ENCODE measurements at places on chromosomes 1 and 21.
A peak's percentile ranks its signal among the peaks of the same experiment; 100 is the strongest.

DNA sequence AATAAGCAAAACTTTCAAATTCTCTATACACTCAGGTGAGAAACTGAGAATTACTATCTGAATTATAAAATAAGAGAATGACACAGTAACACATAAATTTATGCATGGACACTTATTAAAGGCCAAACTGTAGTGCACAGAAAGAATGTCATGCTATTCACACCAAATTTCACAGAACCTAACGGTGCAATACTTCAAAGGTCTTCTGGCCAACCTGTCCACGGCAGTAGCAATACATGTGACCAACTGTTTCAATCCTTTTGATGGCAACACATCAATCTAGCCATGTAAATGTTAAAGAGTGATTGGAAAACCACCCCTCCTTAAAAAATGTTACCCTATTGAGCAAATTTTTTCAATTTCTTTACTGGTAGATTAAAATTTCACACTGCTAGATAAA lies 10.4 kb downstream of the GATAD2B start:
- DNase-seq, result no peak

DNA sequence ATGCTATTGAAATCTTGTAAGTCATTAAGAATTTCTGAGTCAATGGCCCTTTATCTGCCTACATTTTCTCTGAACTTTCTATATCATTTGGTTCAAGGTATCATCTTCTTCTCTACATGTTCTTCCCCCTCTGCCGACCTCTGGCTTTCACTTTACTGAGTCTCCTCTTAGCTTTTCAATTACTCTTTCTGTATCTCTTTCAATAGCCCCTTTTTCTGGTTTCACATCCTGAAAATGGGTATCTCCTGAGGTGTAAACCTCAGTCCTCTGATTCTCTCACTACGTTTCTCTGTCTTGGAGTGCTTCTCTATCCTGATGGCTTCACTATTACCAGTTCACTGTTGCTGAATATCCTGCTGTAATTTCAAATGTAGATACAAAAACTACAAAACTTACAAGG lies 98.9 kb downstream of the LYST start:
- DNase-seq, result no peak

DNA sequence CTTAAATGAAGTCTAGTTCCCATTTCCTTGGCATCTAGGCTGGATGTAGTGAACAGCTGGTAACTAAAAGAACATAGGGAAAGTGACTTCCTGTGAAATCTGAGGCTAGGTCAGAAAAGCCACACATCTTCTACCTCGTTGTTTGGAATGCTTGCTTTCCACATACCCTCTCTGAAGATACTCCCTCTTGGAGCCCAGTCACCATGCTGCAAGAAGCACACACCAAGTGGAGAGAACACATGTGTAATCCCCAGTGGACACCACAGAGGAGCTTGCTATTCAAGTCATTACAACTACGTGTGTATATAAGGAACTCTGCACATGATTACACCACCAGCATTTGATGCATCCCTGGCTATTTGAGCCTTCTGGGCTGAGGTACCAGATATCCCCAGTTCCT lies 125.9 kb downstream of the RGS21 start:
- no peak for DNase-seq

GRCh38 chr1:161076410-161076809 lies 6.7 kb upstream of the ARHGAP30 start:
- DNase-seq, result no peak

GRCh38 chr1:167926486-167926997 lies 9.9 kb upstream of the DCAF6 start:
- no peak for DNase-seq

- DNase-seq, result peak; percentile 56
Measured at GRCh38 chr1:65254320-65255034, 54.9 kb upstream of the DNAJC6 start.

DNA sequence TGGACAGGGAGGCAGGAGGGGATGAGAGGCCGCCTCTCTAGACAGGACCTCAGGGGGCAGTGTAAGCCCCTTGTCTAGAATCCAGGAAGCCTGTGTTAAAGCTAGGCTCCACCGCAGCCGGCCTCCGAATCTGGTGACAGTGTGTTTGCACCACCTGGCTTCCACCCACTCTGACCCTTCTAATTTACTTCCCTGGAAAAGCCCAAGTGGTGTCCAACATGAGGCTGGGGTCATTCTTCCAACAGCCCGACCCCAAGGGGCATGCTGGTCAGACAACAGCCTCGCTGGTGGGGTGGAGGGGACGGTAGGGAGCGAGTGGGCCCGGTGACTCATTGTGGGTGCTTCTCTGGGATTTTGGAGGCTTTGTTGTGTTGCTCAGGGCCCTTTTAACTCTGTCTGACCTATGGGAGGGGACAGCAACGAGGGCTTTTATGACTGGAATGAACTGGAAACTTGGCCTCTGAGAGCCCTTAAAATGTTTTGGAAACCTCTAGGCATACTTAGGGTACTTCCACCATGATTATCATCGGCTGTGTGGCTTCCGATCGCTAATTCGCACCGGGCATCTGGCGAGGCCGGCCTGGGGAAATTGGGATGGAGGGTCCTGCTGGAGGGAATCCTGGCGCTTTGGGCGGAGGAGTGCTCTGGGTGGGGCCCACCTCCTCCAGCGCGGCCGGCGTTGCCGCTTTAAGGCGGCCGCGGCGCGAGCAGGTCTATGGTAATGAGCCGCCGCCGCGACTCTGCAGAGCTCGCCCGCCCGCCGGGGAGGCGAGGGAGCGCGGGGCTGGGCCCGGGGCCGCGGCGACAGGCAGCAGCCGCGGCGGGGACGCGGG lies at the start of gene CELSR2:
CELSR2 (plus strand) TSS at position 743 of the 833 bp plus-strand sequence. CDS start 541 bp downstream, outside the sequence.
- peak; percentile 42 for DNase-seq

- no peak for DNase-seq
Measured at GRCh38 chr1:174839211-174839610, 160.5 kb upstream of the CACYBP start.

GRCh38 chr1:40723196-40723955 lies 31.9 kb downstream of the NFYC start:
- no peak for DNase-seq

DNA sequence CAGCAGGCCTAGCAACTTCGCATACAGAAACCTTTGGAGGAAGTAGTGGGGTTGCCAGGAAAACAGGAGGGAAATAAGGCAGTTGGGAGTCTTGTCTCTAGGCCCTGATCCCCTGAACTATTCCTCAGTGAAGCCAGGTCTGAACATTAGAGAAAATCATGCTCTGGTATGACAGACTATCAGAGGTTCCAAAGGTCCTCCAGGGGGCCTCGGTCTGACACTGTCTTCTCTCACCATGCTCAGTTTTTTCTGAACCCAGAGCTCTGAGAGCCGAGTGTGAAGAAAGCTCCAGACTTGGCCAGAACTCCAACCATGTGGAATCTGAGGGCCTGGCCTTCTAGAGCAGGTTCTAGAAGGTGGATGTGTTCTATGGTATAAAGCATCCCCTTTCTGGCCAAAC lies 4.0 kb downstream of the TOMM40L start:
- no peak for DNase-seq

GRCh38 chr1:117561551-117561950 lies 44.3 kb upstream of the TENT5C start:
- DNase-seq, result no peak

DNA sequence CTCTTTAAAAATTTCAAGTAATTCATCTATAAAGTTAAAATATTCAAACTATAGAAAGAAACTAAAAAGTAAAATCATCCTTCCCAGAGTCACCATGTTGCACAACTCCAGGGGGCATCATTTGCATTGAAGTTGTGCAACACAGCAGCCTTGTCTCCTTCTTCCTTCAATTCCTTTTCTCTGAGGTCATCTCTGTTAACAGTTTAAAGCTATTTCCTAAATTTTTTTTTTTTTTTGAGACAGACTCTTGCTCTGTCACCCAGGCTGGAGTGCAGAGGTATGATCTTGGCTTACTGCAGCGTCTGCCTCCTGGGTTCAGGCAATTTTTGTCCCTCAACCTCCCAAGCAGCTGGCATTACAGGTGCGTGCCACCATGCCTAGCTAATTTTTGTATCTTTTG lies 7.1 kb downstream of the RHBG start:
- DNase-seq, result peak; percentile 49

DNA sequence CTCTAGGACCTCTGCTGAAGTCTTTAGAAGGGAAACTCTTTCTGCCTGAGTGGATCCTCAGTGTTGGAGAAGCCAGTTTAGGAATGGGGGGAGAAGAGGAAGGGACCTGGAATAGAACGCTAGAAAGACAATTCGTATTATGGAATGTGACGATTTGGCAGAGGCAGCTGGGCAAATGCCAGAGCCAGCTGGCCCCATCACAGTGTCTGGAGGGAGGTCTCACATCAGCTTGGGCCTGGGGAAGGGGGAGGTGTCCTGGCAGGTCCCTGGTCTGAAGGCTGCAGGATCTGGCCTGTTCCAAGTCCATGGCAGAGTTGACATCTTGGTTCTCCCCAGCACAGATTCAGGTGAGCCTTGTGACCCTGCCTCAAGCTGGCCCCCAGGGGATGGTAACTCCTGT lies 11.3 kb downstream of the TMCC2 start:
- DNase-seq, result no peak

- DNase-seq, result no peak
Measured at GRCh38 chr1:121517586-121518230, 332.9 kb downstream of the SRGAP2C start.

DNA sequence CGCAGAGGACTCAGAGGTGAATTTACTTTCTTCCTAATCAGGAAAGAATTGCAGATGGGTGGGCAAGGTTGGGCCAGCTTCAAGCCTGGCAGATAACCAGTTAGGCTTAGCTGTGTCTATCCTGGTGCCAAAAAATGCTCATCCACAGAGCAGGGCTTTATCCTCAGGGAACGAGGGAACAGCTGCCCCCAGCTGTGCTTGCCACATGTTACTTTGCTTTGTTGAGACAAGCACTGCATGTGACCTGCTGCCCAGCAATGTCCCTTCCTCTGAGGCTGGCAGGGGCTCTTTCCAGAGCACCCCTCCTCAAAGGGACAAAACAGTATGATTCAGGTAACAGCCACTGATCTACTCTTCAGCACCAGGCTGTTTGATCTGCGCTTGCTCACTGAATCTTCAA lies 505.1 kb upstream of the USP24 start:
- peak; percentile 78 for DNase-seq

GRCh38 chr1:54982739-54983138 lies 2.3 kb downstream of the TMEM61 start:
- no peak for DNase-seq

- DNase-seq, result no peak
Measured at GRCh38 chr21:14886001-14886400, 178.8 kb downstream of the NRIP1 start.

GRCh38 chr1:156813750-156814570 lies 2.7 kb downstream of the SH2D2A start:
- peak; percentile 43 for DNase-seq

DNA sequence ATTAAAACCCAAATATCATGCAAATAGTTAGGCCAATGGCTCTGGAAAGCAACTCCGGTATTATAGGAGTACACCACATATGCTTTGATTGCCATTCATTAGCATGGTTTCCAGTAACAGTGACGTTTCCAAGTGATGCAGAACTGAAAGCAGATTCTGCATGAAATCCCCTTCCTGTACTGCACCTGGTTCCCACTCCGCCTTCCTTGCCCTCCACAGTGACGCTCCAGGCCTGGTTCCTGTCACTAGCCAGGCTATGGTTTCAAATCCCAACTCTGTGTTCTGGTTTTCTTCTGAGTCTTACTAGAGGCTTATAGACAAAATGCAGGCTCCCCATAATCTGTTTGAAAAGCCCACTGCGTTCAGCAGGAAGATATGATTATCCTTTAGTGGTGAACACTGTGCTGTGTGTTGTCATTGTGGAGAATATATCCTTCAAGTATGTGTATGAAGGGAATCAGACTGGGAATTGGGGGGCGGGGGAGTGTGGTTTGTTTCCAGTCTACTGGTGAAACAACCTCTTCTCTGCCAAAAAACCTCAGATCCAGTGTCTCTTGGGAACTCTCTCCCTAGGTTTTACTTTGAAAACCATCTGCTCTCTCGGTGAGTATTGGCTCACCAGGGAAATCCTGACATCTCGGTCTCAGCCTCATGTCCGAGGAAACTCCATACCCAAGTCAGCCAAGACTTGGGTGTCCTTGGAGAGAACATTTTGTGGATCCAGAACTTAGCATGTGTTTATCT lies 78.7 kb downstream of the TYW3 start:
- peak; percentile 45 for DNase-seq

GRCh38 chr1:212152869-212153268 lies 117.3 kb downstream of the DTL start:
- DNase-seq, result no peak

GRCh38 chr1:2526824-2527555 lies 594 bp upstream of the PANK4 start:
- peak; percentile 31 for DNase-seq

DNA sequence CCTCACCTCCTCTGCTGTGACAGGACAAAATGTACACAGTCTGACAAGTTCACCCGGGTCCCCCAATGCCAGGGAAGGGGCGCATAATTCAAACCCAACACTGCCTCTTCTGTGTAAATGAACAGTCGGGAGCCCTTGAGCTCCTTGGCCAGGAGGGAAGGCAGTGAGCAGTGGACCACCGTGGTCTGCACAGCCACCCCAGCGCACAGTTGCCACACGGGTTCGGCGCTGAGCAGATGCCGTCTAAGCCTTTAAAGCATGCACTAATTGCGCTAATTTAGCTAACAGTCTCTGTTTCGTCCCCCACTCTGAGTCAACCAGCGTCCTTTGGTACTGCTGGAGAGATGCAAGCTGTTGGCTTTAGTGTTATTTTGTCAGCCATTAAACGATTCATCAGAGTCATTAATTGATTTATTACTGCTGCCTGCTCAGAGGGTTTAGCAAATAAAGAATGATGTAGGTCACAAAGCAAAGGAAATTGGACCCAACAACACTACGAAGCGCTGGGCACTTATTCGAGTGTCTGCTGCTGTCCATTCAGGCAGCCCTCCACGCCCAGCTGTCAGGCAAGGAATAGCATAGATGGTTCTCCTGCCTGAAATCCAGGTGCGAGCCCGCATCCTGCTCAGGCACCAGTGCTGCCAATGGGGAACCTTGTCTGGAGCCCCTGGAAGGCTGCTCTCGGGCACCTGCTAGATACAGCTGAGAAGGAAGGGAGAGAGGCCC lies 91.5 kb downstream of the MRPL37 start:
- no peak for DNase-seq

DNA sequence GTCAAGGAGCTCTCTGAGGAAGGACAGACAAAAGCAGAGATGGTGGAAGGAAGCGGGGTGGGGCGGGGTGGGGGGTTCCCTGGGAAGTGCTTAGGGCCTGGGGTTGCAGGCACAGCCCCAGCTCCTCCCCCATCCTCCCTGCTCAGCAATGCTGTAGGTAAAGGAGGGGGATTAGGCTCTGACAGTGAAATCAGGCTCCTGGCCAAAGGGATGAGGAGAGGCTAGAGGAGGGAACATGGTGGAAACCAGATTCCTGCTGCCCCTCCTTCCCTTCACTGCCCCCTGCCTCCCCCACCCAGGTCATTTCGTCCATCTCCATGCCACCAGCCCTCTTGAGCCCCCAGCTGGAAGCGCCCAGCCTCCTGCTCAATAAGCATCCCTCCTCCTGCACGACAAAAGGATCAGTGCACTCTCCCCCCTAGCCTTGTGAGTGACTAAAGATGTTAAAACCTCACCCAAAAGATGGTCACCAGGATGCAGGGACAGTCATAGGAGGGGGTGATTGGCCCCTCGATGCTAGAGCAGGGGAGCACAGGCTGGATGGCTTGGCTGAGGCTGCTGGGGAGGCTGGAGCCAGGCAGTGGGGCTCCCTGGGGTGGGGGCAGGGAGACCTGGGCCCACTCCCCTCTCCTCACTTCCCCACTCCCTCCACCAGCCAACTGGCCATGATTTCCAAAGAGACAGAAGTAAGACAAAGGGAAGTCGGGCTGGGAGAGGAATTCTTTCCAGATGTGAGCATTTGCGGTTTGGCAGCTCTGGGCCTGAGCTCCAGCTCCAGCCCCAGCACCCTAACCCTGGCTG lies 2.2 kb upstream of the CRABP2 start:
- peak; percentile 81 for DNase-seq

Data from fibroblast of gingiva (primary cell).